ENCODE measurements at places on chromosomes 12 and 14.

- DNase-seq, result no peak
These were observed 5.5 kb downstream of the KRT79 start for GRCh38 chr12:52828591-52829021.

DNA sequence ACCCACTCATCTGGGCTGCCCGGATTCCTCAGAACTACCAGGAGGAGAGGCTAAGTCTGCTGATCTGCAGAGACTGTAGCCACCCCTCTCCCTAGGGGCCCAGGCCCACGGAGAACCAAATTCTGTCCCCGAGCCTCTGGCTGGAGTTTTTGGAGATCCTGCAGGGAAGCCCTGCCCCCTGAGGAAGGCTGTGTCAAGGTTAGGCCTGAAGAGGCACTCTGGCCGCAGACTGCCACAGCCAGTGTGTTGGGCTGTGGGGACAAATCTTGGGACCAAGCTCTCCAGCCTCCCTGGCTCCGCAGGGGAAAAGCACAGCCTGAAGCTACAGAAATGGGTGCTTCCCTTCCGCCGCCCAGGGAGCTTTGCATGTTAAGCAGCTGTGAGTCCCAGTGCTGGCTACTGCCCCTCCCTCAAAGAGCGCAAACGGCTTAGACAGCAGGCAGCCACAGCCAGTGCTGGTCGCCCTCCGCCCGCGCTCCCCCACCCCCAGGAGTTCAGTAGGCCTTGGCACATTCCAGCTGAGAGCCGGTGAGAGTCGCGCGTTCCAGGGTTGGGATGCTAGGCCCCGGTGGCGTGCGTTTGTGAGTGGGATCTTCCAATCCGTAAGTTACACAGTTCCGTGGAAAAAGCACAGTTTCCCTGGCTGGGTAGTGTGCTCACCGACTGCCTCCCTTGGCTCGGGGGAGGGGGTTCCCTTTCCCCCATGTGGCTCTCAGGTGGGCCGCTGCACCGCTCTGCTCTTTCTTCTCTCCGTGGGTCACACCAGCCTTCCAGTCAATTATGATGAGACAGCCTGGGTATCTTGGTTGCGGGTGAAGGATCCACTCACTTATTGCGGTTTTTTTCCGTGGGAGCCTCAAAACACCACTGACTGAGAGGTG, 13.2 kb downstream of the CLEC4E start:
- no peak for DNase-seq

- DNase-seq, result no peak
These were observed 163.5 kb upstream of the EEA1 start for GRCh38 chr12:93092649-93092945.

DNA sequence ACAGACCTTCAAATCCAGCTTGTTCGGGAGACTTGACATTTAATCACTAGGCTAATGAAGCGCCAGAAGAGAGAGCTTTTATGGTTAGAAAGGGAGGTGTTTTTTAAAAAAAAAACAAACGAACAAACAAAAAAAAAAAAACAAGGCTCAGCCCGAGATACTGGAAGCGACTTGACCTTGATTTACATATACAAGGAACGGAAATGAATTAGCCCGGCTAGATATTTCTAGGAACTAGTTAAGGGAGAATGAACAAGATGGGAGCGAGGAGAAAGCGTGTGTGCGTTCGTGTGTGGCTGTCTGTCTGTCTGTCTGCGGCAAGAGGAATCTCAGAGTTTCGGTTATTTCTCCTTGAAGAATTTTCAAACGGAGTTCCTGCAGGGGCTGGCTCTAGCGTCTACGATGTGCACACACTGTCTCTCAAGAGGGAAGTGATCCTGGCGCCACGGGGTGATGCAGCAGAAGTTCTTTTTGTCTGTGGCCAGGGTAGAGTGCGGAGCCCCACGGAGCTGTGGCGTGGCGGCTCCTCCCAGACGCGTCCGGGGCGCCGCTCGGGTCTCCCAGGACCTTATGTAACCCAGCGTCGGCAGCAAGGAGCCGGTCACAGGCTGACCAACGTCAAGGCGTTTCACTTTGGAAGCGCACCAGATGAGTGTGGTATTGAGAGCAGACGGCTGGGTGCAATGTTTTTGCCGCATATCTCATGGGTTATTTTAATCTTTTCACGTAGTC, 18.8 kb downstream of the SOCS2 start:
- peak; percentile 54 for DNase-seq
